Fibroblast of villous mesenchyme (primary cell): ENCODE measurements at places on chromosomes 3 and 15.
A peak's percentile ranks its signal among the peaks of the same experiment; 100 is the strongest.

- no peak for DNase-seq
Observed at GRCh38 chr15:48029642-48030041, 91.1 kb upstream of the SLC24A5 start.

DNA sequence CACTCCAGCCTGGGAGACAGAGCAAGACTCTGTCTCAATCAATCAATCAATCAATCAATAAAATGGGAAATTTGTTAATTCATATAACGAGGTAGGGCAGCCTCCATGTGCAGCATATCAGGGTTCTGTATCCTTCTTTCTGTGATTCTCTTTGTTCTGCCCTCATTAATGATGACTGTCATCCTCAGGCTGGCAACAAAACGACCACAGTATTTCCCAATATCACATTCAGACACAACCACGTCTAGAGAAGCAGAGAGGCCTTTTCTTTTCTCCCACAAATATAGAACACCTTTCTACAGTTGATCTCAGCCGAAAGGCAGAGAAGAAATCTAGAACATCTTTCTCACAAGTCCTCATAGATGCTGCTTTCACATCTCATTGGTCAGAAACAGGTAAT, 11.2 kb downstream of the CEP19 start:
- no peak for DNase-seq

GRCh38 chr3:76039431-76039830, 254.1 kb upstream of the ZNF717 start:
- DNase-seq: no peak

DNA sequence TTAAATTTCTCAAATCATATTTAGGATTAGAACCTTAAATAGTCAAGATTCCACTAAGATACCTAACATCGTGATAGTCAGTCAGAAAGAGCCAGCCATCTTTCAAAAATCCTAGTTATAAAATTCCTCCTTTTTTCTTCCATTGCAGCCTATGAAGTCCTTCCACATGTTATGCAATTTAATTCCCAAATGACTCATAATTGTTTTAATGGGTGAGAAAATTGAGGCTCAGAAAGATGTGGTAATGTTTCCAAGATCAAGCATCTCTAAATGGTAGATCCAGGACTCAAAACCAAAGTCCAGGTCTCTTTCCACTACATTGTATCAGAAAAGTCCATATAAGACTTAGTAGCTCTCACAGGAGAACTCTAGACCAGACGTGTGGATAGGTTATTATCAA, 9.5 kb downstream of the CFAP44 start:
- peak; percentile 66 for DNase-seq

DNA sequence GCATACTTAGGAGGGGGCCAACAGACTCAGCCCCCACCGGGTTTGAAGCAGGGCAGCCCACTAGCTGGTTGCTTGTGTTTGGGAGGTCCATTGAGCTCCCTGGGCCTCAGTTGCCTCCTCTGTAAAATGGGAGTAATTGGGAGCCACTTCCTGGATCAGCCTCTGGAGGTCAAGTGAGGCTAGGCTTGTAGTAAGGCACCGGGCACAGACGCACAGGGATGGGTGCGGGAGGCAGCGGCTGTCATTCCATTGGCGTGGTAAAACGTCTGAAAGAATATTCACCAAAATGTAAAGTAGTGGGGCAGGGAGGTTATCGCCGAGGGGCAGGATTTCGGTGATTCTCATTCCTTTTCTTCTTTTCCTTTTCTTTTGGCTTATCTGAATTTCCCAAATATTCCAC, 64.6 kb downstream of the TLE3 start:
- DNase-seq: no peak

- no peak for DNase-seq
Observed at GRCh38 chr3:160475153-160475552, 25.6 kb upstream of the TRIM59 start.

- no peak for DNase-seq
Observed at GRCh38 chr15:41291065-41291631, 41.2 kb downstream of the OIP5 start.

DNA sequence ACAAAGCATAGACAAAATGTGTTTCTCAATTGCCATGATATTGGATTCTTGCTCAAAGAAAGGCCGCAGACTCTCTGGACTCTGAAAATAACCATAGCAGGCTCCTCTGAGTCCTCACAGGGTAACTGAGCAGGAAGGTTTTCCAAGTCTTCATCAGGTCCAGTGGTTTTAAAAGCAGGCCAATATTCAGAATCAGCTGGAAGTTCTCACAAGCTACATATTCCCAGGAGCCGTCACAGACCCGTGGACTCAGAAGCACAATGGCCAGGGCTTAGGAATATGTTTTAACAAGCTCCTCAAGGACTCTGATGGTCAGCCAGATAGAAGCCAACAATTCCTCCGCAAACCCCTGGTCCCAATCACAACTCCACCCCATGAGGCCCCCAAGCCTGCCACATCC, 256.1 kb upstream of the ADAMTS9 start:
- no peak for DNase-seq

DNA sequence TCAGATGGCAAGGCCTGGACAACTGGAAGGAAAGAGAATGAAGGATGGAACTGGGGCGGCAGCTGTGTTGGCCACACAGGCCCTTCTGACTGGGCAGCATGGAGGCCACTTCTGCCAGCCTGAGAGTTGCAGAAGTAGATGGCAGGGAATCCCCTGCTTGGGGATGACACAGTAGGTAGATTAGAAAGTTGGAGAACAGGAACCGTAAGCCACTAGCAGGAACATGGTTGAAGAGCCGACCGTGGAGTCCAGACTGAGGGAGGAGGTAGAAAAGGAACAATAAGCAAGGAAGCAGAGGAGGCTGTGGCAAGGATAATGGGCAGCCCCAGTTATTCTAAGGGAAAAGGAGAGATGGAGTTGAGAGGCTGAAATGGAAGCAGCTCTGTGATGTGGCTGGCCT, 26.4 kb upstream of the ZNF774 start:
- no peak for DNase-seq

GRCh38 chr3:36803091-36803791, 38.9 kb upstream of the DCLK3 start:
- no peak for DNase-seq

GRCh38 chr15:27382361-27383025, 411.5 kb downstream of the GABRG3 start:
- no peak for DNase-seq
